ENCODE measurements at places on chromosomes 11 and 22.

DNA sequence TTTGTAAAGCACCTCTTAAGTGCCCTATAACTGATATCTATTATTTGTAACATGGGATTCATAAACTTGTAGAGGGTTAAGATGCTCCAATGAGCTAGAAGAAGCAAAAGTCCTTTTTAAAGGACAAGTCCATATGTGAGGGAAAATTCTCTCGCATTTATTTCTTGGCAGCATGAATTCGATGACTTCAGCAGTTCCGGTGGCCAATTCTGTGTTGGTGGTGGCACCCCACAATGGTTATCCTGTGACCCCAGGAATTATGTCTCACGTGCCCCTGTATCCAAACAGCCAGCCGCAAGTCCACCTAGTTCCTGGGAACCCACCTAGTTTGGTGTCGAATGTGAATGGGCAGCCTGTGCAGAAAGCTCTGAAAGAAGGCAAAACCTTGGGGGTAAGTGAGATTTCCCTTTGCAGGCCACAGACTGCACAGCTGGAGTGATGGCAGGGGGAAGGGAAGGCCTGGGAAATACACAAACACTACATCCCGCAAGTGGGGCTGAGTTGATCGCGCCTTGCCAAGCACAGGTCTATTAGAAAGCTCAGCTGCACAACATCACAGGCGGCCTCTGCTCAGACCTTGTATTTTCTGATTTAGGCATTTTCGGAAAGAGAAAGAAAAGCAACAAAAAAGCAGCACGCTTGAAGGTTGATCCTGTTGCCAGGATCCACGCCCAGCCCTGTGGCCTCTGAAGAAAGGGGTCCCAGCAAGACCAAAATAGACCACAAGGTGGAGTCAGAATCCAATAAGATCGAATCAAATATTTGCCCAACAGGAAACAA lies 1.5 kb downstream of the MS4A8 start:
- DNase-seq, result no peak

GRCh38 chr11:73787051-73787642 lies 527 bp upstream of the MRPL48 start:
- no peak for DNase-seq

DNA sequence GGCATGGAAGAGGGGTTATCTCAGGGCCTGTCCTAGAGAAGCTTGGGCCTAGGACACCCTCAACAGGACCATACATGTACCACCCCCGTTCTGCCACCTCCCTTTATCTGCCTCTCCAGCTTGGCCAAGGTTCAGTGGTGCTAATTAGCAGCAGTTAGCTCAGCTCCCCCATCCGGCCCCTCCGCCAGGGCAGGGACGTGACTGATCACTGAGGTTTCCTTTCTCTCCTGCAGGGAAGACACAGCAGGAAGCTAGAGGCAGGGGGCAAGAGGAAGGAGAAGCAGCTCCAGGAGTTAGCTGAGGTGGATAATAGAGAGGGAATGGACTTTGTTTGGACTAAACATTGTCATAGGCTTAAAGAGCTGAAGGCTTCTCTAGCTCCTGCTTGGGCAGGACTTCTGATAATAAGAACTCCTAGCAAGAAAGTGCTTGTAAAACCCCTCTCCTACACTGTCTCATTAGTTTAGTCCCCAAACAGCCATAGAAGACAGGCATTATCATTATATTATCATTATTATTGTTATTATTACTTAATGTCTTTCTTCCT lies 53.8 kb downstream of the BUD13 start:
- DNase-seq, result no peak

DNA sequence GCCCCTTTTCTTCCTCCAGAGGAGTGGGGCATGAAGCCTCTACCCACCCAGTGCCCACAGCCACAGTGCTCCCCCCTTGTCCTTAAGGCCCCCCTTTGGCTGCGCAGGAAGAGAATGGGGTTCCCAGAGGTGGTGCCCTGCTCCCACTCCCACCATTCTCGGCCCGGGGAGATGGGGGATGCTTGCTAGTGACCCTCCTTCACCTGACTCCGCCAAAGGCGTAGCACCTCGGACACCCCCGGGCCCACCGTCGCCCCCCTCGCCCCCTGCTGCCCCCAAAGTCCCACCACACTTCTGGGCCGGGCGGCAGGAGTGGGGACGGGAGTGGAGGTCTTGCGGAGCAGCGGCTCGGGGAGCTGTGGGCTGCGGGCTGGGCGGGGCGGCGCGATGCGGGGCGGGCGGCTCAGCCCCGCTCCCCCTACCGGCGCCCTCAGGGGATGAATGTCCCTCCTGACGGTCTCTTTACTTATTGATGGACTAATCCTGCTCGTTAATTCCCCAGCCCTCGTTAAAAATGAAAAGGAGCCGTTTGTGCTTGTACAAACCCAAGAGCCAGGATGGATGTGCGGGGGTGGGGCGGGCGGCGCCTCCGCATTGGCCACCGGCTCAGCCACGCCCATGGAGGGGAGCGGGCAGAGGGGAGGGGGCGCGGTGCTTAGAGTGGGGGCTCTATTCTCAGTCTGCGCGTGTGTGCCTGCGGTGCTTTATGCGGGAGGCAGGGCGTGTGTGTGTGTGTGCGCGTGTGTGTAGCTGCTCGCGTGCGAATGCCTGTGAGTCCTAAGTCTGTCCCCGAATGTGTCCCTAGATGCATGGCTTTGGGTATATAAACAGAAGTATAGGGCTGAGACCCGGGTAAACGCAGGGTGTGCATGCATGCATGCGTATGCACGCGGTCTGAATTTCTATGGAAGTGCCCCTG lies 25.6 kb downstream of the SYT7 start:
- DNase-seq, result no peak

- DNase-seq, result no peak
Measured at GRCh38 chr11:27976262-27976661, 131.7 kb downstream of the KIF18A start.

DNA sequence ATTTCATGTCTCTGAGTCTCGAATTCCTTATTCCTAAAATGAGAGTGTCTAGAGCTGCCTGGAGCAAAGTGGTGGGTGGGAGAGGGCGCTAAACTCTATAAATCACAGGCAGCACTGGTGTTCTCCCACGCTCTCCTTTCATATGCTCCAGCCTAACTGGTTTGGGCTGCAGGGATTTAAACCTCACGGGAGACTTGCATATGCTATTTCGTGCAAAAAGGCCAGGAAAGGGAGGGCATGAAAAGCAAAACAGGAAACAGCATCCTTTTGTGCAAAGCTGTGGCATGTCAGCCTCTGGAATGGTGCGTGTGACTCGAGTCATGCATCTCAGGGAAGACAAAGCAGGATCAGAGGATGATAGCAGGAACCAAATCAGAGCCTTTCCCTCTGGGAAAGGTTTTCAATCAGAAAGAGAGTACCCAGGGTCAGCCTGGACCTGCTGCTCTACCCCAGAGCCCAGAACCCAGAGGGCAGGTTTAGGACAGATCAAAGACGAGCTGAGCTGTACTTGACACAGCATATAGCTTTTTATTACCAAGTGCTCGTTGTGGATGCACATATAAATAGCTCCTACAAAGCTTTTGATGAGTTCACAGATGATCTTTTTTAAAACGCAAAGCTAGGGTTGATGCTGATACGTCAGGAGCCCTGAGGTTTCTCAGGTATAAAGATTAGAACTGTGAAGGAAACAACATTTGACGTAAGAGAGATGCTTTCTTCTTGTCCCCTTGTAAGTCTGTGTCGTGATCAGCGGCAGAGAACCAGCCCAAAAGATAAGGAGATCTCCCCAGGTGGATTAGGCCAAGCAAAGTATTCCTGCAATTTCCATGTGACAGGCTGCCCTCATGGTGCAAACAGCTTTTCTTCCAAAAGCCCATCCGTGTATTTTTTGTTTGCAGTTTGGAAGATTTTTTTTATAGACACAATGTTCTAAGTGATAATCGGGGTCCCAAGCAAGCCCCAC lies 46.2 kb upstream of the YWHAH start:
- DNase-seq, result no peak

DNA sequence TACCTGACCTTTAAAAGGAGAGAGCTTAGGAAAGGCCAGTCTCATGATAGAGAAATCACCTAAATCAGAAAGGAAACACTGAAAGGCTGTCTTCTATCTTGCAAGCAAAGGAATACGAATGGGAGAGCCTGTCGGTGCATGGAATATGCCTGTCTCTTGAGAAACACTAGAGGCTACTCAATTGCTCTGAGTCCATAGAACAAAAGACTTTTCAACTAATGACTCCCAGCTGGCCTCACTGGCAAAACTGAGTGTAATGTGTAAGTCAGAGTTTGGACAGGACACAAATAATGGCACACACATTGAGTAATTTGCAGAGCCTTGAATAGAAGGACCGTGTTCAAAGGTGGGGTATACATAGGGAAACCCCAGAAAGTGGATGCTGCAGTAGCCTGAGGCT lies 171.0 kb upstream of the ARHGAP20 start:
- DNase-seq, result no peak

DNA sequence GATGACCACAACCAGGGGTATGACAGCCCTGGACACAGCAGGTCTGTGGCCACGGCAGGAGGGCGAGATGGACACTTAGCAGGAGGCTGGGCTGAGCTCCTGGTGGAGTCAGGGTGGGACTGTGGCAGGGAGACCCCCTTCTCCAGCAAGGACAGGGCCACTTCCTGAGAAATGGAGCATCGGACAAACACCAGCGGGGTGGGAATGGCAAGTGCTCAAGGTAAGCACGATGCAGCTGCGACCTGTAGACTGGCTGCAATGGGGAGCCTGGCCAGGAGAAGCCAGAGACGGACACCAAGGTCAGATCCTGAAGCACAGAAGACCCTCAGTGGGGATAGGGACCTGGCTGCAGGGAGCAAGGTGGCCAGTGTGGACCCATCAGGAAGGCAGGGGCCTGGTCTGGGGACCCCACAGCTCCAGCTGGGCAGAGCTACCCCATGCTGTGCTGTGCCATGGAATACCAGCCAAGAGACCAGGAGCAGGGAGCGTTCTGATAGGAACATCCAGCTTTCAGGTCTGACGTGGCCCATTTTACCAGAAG lies 29.2 kb downstream of the RSPH14 start:
- DNase-seq, result no peak

- DNase-seq, result no peak
Measured at GRCh38 chr11:64410404-64410734, 51.4 kb downstream of the RPS6KA4 start.

GRCh38 chr11:121965330-121965729 lies 150.7 kb downstream of the BLID start:
- no peak for DNase-seq

- DNase-seq, result no peak
Measured at GRCh38 chr22:17410576-17410975, 41.3 kb downstream of the CECR2 start.

GRCh38 chr11:117748771-117749540 lies 48.1 kb downstream of the DSCAML1 start:
- no peak for DNase-seq

DNA sequence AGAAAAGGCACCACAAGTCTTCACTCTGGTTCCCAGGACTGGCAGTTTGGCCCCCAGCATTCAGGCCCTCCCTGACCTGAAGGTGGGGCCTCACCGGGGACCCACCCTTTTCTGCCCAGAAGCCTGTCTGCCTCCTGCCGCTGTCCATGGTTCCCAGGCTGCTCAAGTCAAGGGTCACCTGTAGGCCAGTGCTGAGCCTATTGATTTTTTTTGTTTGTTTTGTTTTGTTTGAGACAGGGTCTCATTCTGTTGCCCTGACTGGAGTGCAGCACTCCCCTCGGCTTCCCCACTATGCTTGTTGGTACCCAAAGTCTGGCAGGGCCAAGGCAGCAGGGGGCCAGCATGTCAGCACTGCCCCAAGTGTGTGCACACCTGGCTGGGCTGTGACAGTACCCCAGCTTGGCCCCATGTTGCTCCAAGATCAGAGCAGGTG lies 11.0 kb upstream of the MED17 start:
- DNase-seq, result no peak

DNA sequence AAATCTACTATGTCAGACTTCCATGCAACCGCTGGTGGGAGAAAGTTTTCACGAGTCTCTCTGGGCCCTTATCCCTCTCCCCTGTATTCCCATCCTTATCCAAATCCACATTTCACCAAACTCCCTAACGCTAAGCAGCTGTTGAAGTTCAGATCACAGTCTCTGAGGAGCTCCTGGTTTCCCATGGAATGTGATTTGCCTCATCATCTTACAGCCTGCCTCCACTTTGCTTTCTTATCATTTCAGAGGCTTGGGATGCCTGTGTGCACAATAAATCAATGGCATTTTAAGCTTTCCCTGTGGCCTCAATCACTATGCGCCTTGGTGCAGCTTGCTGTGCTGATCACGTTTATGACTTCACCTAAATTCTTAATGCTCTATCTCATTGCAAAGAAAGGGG lies 352.4 kb upstream of the FAT3 start:
- no peak for DNase-seq

DNA sequence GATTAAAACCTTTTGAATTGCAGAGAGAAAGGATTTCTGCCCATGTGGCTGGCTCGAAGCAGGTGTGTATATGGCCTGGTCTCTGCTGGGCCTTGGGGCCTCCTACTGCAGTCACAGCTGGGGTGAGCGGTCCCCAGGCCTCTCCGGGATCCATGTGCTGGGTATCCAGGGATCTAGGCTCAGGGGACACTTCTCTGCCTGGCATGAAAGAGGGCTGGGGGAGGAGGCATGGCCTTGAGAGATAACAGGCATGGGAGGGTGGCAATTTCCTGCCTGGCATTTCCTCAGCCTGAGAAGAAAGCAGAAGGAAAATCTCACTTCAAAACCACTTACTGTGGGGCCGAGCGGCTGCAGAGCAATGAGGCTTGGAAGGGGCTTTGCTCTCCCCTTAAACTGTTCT lies 20.3 kb upstream of the PARVG start:
- DNase-seq, result no peak

DNA sequence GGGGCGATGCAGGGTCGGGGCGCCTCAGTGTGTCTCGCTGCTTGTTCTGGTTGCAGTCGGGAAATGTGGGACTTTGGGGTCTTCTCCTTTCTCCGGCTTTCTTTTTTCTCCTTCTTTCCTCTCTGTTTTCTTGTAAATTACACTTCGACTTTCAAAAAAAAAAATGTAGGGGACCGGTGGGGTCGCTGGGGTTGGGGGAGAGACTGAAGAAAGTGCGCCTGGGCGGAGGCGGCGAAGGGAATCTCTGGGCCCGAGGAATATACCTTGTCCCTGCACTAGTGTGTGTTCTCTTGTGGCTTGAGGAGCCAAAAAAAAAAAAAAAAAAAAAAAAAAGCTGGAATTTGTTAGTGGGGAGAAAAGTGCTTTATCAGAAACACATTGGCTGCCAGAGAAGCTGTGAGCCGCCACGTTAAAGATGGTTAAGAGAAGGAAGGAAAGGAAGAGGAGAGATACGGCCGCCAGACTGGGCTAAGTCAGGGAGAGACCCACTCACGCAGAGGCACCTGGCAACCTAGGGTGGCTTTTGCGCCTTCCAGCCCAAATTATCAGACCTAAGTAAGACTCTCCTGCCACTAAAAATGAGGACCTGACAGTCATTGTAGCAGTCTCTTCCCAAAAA lies 8.4 kb upstream of the FLI1 start:
- no peak for DNase-seq

DNA sequence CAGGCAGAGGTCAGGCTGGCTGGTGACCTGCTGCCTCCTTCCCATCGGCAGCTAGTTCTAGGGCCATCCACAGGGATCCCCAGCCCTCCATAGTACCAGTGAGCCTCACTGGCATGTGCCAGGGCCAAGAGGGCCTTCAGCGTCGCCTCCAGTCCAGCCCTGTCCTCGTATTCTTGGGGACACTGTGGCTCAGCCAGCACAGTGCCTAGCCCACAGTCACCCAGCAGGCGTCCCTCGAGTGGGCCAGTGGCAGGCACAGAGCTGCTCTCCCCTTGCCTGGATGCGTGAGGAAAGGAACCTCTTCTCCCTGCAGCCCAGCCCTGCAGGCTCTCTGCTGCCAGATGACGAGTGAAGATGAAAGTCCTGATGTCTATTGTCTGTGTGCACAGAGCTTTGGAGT lies 10.6 kb upstream of the SH3BP1 start:
- no peak for DNase-seq

Data from stimulated activated CD8-positive, alpha-beta memory T cell treated with anti-CD3 and anti-CD28 coated beads, Interleukin-4, amount 100 ng/mL, for 4 hours (primary cell).